NCI-H774 (cell line): ENCODE measurements at places on chromosomes 16 and 17.

DNA sequence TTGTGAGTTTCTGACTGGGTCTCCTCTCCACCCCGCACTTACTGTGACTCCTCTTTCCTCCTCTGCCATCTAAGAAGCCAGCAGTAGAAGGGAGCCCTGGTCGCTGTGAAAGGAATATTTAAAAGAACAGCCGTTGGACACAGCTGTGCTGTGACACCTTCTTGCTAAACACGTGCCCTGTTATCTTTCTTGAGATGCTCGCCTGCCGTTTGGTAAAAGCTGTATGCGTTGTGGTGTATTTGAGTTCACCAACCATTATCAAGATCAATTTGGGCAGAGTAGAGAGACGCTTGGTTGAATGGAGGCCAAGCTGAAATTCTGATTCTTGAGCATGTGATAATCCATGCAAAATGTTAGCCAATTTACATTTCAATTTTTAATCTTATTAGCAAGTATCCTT is 3.8 kb downstream of the GID4 start:
- DNase-seq = no peak

DNA sequence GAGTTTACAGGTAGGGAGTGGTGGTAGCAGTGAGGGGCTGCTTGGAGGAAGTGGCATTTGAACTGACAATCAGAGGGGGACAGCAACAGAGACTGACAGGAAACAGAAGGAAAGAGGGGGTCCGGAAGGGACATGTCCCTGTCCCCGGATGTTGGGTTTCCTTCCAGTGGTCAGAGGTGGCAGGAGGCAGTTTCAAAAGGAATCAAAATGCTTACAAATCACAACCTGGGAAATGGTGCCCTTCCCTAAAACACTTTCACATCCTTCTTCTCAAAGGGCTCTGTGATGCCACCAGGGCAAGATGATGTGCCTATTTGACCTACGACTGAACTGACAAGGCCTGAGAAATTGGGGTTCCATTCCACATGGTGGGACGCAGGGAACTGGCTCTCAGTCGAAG is 19.7 kb downstream of the ADGRG1 start:
- no peak for DNase-seq

- no peak for DNase-seq
Measured at GRCh38 chr16:85146532-85146797, 34.2 kb upstream of the CIBAR2 start.

DNA sequence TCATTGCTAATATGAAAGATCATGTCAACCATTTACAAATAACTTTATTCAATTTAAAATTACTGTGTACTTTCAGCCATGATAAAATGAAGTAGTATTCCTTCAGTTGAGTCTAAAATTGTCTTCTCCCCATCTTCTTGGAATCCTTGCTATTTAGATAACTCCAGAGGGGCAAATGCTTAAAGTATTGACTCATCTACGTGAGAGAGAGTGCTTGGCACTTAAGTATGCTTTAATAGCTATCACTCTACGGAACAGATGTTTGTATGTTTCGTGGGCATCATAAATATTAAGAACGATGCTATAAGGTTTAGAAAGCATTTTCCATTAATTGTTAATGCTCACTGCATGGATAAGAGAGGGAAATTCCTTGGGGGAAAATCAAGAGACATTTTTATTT is 69.3 kb upstream of the MED13 start:
- DNase-seq = no peak

DNA sequence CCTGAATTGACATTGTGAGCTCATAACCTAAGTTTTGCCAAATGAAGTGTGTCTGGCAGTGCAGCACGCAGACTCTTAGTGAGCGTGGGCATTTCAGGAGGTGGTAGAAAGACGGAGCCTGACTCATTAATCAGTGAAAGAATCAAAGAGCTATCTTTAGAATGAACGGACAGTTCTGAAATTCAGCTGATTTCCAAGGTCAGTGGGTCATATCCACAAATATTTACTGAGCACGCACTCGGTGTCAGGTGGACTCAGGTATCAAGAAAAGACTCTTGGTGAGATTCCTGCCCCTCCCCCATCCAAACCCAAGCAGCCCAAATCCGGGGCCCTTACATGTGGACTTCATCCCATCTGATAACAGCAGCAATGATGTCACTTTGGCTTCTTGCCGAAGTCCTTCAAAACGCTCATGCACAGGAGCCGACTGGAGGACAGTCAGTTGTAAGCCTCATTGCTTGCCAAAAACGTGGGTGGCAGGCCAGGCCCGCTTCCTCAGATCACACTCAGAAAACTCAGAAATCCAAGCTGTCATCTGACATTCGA is 185.8 kb downstream of the HS3ST3A1 start:
- peak; percentile 1 for DNase-seq

DNA sequence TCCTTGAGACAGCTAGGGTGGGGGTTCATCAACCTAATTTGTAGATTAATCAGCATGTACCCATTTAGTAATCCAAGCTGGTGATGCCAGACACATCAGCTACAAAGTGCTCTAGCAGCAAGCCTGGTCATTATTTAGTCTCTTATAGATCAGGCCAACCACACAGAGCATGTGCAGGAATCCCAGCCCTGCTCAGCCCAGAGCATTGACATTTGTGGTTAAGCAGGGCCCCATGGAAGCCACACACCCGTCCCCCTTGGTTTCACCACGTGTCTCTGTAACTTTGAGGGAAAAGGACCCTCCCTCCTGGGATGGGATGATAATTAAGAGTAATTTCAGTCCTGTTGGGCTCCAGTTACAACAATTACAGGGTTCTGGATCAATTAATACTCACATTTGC is 268.8 kb upstream of the RPL38 start:
- no peak for DNase-seq

GRCh38 chr17:13592427-13592826 is 9.3 kb downstream of the HS3ST3A1 start:
- DNase-seq = no peak

DNA sequence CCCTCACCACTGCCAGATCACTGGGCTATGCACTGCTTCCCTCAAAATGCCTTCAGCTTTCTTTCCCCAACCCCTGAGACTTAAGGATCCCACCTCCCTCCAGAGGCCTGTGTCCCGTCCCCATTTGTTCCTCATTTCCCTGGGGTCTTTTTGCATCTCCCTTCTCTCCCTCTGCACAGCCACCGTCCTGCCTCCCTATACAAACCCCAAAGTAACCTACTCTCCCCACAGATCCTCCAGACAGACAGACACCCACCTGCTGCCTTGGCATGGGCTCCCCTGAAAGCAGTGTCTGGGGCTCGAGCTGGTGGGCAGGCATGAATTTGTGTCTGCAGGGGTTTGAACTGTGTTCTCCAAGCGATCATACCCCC is 69.4 kb upstream of the TNRC6C start:
- DNase-seq = no peak

DNA sequence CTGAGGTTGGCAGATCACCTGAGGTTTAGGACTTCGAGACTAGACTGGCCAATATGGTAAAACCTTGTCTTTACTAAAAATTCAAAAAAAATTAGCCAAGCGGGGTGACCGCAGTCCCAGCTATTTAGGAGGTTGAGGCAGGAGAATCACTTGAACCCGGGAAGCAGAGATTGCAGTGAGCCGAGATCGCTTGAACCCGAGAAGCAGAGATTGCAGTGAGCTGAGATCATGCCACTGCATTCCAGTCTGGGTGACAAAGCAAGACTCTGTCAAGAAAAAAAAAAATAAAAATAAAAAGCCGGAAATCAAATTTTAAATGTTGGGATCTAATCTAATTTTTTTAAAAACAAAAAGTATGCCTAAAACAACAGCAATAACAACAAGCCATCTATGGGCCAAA is 56.3 kb downstream of the ABCC1 start:
- no peak for DNase-seq

DNA sequence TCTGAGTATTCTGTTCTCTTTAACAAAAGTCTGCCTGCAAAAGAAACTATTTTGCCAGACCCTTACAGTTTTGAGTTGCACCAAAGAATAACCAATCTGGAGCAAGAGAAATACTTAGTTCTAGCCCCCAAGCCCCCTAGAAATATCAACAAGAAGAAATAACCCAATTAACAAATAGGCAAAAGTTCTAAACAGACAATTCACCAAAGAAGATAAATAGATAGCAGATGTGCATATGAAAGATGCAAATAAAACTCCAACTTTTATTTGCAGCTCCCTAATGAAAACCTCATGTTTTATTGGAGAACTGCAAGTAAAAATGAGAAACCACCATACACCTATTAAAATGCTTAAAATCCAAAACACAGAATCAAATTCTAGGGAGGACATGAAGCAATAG is 1308.0 kb downstream of the CDH11 start:
- DNase-seq = no peak

DNA sequence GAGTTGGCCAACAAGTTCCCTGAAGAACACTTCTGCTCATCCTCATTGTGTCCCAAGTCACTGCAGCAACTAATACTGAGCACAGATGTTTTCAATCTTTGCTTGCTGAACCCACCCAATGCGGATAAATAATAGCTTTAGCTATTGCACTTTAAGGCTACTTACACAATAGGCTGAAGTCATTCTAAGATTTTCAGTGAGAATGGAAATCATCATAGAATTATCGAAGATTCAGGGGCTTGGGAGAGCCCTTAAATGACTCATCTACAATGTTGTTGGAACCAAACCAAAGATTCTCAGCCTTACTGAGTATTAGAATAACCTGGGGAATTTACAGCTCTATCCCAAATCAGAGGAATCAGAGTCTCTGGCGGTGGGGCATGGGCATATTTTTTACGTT is 51.2 kb downstream of the SYCE1L start:
- DNase-seq = no peak

GRCh38 chr16:15701975-15702970 is 52.2 kb downstream of the NDE1 start:
- DNase-seq = no peak

DNA sequence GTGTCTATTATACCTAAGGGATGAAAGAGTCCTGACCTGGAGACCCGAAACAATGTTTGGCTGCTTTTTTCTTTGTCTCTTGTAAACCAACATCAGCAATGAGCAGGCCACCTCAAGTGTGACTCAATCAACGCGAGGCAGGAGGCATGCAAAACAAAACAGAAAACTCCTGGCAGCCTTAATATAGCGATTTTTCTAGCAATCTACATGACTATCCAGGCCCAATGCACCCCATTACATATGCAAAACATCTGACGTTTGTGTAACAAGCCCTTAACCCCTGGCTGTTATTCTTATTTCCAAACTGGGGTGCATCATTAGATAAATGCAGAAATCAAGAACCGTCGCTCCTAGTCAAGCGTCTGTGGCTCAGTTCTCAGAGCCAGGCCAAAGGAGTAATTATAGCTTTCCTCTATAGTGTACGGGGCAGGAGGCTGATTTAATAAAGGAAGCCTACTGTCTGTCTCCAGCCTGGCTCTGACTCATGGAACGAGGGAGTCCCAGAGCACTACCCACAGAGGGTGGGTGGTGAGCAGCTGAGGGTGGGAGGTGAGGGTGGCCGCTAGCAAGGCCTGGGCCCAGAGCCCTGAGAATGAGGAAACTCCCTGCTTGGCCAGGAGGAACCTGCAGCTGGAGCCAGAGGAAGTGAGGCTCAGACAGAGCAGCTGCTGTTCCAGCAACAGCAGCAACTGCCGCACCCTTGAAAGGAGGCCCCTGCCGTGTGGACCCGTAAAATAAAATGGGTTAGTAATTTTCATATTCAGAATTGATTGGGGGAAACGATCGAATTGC is 43.9 kb downstream of the CHD9 start:
- DNase-seq = peak; percentile 42

GRCh38 chr16:46923513-46924295 is 39.5 kb downstream of the GPT2 start:
- no peak for DNase-seq

GRCh38 chr17:10807704-10808128 is 3.8 kb upstream of the TMEM238L start:
- no peak for DNase-seq

GRCh38 chr17:81251709-81252301 is 12.7 kb downstream of the NDUFAF8 start:
- peak; percentile 83 for DNase-seq

- no peak for DNase-seq
Measured at GRCh38 chr16:81719993-81720392, 59.1 kb upstream of the PLCG2 start.

- no peak for DNase-seq
Measured at GRCh38 chr16:65392806-65393565, 271.1 kb upstream of the CDH11 start.

DNA sequence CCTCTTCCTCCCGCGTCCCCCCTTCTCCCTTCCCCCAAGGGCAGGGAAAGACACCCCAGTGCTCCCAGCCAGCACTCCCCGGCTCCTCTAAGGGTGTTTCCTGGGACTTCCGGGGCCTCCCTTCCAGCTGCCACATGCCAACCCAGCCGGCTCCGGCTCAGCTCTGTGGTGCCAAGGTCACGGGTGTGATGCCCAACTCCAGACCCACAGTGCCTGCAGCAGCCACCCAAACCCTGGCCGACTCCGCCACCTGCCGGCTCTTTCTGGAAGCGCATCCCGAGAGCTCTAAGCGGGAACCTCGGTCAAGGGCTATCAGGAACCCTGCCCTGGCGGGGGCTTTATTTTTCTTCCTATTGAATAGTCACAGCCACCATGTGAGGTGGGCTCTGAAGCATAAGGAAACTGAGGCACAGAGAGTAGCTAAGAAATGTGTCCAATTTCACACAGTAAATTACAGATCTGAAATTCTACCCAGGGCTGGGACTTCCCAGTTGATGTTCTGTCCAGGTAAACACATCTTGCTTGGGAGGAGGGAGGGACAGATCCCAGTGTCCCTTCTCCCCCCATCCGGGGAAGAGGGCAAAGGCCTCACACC is 3.3 kb upstream of the PPP1R1B start:
- DNase-seq = peak; percentile 88

GRCh38 chr16:73886426-73886825 is 410.2 kb upstream of the PSMD7 start:
- no peak for DNase-seq

- peak; percentile 62 for DNase-seq
Measured at GRCh38 chr16:83813823-83814658, 6.3 kb downstream of the HSBP1 start.

GRCh38 chr16:11036868-11037410 is 92.6 kb downstream of the CLEC16A start:
- no peak for DNase-seq

GRCh38 chr17:78890498-78890897 is 12.5 kb downstream of the CEP295NL start:
- no peak for DNase-seq
